ENCODE measurements at places on chromosomes 5 and 9.
A peak's percentile ranks its signal among the peaks of the same experiment; 100 is the strongest.

DNA sequence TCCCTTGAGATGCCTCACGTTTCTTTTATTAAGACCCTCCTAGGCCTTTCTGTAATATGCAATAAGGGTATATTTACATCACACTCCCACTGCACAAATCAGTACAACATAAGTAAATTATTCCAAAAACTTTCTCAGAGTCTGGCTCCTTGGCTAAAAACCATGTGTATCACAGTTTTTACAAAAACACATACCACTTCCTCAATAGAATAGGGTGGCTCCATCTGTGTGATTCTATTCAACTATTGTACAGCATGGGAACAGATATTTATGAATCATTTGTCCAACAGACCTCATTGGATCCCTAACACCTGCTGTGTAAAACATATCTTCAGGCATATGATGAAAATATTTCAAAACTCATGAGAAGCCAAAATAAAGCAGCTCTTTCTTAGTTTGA, 502.7 kb downstream of the EFNA5 start:
- DNase-seq: no peak

DNA sequence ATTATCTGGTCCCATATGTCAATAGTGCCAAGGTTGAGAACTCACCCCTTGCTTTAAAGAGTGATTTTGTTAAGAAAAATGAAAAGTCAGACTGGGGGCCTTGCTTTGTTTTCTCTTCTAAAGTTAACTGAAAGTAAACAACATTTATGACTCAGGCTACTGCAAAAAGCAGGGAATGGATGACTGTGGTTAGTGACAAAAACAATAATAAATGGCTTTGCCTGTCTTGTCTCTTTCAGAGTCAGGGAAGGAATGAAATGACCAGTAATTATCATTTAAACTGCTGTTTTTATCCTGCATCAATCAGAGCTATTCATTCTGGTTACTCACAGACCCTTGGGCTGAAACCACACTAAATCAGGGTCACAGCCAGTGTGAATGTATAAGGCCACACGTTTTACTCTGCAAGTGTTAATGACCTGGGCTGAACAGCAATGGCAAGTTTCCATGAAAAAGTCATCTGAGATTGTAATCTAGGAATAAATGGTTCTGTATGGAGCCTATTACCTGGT, 112.2 kb downstream of the ZNF608 start:
- no peak for DNase-seq

GRCh38 chr9:17578911-17579793, at the start of gene SH3GL2:
Gene SH3GL2, plus strand, starts transcription at chr9:17579066.
- peak; percentile 28 for DNase-seq

DNA sequence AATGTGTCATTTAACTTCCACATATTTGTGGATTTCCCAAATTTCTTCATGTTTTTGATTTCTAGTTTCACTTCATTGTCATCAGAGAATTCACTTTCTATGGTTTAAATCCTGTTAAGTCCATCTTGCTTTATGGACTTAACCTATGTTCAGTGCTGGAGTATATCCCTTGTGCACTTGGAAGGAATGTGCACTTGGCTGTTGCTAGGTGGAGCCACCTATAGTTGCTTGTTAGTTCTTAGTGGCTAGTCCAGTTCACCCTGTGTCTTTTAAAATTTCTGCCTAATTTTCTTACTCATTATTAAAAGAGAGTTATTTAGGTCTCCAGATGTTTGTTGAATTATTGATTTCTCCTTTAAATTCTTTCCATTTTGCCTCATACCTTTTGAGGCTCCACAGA, 1472.5 kb upstream of the CDH6 start:
- DNase-seq: no peak

- DNase-seq: no peak
Measured at GRCh38 chr5:78768781-78769380, 120.3 kb upstream of the LHFPL2 start.

GRCh38 chr9:117771136-117771535, 66.9 kb downstream of the TLR4 start:
- DNase-seq: no peak

GRCh38 chr9:16954040-16954439, 83.6 kb upstream of the BNC2 start:
- no peak for DNase-seq

DNA sequence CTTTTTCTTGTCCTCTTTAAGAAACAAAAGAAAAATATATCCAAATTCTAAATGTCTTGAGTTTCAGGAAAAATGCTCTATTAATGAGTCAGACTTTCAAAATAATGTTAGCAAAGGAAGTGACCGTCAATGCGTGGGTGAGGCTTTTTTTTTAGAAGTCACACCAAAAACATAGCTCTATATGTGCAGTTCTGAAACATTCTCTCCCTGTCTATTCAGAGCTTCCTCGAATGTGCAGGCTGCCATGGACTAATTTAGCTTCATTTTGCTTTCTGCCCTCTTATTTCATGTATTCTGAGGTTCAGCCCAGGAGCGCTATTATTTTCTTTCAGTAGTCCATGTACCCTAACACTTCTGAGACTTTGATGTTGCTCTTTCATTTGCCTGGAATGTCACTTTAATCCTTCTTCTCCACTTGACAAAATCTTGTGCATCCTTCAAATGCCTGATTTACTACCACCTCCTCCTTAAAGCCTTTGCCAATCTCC, 72.5 kb upstream of the RASA1 start:
- no peak for DNase-seq

DNA sequence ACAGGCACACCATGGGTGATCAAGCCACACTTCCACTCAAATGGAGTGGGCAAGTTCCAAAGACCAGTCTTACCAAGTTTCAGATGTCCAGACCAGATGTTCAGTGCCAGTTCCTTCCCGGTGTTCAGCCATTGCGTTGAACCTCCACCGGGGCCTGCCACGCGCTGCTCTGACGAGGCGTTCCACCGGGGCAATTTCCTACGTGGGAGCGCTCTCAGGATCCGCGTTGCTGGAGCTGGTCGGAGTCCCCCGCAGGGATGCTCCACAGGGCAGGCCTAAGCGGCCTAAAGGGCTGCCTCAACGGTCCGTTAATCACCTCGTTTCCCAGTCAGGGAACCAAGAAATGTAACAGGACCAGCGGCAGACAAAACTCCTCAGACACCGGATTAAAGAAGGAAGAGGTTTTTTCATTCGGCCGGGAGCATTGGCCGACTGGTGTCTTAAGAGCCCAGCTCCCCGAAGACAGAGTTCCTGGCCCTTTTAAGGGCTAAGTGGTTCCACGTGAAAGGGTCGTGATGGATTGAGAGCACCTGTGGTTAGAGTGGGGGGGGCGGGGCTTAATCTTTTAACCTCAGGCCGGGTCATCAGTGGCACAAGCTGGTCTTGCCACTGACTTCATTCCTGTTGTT, 35.7 kb upstream of the PPP1R26 start:
- no peak for DNase-seq

- DNase-seq: no peak
Measured at GRCh38 chr5:3356016-3356415, 239.6 kb upstream of the IRX1 start.

- DNase-seq: no peak
Measured at GRCh38 chr5:116370886-116371285, 203.7 kb downstream of the SEMA6A start.

DNA sequence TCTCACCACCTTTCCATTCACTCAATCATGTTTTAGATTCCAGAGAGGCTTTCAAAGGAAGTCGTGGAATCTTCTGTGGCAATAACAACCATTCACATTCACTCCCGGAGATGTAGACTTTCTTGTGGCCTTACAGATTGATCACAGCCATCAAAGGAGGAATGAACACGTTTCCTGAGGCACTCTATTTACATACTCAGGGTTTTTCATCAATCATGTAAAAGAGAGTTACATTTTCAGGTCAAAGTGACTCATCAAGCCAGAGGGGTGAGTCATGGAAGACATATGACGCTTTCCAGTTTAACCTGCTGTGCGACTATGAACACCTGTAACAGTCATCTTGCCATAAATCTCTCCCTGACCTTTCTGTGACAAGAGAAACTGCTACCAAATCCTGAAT, 39.3 kb upstream of the RAD23B start:
- no peak for DNase-seq

- DNase-seq: no peak
Measured at GRCh38 chr9:101966691-101967090, 228.2 kb upstream of the GRIN3A start.

GRCh38 chr9:14702200-14702720, 9.0 kb upstream of the ZDHHC21 start:
- DNase-seq: no peak

DNA sequence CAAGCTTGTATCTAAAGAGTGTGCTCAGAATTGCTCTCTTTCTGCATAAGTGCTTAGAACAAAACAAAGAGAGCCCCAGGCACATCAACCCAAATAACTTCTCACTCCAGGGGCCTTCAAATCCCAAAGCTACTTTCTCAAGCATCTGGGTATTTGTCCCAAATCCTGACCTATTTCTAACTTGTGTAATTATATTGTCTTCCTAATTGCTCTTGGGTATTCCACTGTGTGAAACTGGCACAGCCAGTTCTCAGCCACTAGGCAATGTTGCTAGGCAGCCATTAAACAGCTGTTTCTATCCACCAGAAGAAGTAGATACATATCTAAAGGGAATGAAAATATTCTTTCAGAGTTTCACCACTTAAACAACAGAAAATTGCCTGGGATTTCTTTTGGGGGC, 198.8 kb downstream of the PRELID2 start:
- DNase-seq: no peak

DNA sequence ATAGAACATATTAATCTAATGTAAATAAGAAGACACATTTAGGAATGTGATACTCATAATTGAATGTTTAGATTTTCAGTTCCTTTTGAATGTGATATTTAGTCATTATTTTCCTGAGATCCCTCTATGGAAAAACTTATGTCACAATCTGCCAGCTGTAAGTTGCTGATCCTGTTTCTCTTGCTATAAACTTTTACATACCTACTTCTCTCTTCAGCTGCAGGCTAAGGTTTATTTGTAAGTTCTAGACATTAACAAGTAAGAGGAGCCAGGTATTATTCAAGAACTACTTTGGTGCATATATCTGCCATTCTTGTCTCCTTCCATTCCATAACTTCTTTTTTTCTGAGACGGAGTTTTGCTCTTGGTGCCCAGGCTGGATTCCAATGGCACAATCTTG, 462.4 kb downstream of the PRR16 start:
- no peak for DNase-seq

All from activated T-cell treated with anti-CD3 and anti-CD28 coated beads, Interleukin-2, amount 50 U/mL, for 24 hours (primary cell).